ENCODE measurements at places on chromosomes 16 and 17.

- DNase-seq, result no peak
These were observed 12.4 kb downstream of the ZNF213 start for GRCh38 chr16:3147046-3147756.

DNA sequence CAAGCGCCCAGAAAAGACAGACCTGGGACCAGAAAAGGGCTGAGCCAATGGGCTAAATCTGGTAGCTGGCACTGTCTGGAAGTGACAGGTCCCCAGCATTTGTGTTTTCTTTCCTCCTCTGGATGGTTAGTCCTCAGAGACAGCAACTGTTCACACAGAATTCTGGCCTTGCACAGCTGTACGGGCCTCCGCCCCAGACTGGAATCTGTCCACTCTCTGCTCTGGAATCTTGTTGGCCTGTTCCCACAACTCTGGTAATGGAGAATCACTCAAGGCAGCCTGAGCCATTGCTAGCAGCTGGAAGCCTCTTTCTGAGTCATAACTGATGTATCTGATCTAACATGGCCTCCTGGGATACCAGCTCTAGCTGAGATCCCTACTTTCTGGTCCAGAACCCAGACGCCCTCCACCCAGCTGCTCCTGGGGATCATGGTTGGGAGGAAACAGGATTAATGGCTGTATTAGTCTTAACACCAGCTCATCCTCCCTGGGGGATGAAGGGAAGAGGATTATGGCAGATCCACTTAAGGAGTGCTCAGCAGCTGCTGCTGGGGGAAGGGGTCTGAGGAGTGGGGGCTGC is 9.1 kb downstream of the ZNF668 start:
- DNase-seq, result peak; percentile 64

DNA sequence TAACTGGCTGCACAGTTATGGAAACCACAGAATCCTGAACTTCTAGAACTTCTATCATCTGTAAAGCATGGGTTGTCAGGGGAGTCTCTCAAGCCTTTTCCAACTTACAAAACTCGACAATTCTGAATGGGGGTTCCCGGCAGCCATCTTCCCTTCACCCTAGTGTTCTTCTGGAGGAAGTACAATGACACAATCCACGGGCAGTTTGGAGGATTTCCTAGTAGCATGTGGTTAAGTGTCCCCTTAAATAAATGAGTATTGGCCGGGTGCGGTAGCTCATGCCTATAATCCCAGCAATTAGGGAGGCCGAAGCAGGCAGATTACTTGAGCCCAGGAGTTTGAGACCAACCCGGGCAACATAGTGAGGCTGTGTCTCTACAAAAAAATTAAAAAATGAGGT is 2.1 kb downstream of the SLC16A6 start:
- no peak for DNase-seq

DNA sequence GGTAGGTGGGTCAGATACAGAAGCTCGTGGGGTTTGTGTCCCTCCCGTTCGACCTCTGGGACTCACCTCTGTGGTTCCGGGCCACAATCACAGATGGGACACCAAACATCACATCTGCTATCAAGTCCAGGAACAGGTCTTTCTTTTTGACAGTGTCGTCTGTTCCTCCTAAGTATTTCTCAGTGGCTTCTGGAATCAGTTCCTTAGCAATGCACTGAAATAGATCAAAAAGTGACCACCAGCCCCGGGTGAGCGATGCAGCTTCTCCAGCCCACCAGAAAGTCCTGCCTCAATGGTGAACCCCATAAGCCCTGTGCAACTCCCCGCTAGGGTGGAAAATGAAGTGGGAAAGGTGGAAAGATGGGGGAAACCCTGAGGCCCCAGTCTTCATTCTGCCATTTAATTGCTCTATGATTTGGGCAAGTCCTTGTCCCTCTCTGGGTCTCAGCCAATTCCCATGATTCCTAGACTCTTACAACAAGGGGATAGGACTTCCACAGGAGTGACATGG is 22.4 kb downstream of the CES1 start:
- no peak for DNase-seq

DNA sequence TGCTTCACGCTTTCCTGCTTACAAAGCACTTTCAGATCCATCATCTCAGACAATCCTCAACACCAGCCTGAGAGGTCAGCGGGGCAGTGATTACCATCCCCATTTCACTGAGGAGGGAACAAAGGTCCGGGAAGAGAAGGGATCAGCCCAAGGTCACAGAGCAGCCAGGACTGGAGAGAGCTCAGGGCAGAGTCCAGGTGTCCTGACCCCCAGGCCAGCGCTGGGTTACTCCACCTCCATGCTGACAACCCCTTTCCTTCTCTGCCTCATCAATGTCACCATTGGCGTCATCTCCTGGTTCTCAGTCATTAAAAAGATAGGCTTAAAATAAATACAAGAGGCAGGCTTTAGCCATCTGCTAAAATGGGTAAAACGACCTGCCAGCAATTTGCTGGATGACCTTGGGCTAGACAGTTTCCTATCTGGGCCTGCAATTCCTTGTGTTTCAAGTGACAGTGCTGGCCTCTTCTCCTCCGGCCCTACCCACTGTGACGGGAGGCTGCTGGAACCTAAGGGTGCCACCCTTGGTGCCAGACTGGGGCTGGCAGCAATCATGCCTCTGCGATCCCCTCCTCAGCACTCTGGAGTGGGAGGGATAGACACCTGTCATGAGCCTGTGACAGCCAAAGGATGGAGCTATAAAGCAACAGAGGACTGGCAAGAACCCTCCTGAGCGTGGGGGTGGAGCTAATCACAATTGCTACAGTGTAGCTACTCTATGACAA is 79.5 kb upstream of the CCL1 start:
- DNase-seq, result no peak

GRCh38 chr16:60110531-60110930 is 1376.4 kb upstream of the GOT2 start:
- no peak for DNase-seq

DNA sequence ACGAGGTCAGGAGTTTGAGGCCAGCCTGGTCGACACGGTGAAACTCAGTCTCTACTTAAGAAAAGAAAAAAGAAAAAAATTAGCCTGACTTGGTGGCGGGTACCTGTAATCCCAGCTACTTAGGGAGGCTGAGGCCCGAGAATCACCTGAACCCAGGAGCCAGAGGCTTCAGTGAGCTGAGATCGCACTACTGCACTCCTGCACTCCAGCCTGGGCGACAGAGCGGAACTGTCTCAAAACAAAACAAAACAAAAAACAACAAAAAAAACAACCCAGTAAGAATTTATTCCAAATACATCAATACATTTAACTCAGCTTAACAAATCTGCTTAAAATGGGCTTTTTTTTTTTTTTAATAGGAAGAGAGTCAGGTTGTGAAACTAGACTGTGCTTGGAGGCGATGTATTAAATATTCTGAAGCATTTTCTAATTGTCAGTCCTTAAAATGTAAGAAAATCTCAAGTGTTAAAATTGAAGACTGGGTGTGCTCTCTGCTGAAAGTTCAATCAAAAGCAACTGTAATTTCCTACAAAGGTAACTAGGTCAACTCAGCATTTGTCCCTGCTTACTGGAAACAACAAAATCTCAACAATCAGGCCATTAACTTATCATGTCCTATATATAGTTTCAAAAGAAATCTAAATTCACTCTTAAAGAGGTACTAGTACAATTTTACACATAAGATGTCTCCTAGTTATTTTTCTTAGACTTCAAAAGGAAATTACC is 23.2 kb downstream of the KANSL1 start:
- no peak for DNase-seq

DNA sequence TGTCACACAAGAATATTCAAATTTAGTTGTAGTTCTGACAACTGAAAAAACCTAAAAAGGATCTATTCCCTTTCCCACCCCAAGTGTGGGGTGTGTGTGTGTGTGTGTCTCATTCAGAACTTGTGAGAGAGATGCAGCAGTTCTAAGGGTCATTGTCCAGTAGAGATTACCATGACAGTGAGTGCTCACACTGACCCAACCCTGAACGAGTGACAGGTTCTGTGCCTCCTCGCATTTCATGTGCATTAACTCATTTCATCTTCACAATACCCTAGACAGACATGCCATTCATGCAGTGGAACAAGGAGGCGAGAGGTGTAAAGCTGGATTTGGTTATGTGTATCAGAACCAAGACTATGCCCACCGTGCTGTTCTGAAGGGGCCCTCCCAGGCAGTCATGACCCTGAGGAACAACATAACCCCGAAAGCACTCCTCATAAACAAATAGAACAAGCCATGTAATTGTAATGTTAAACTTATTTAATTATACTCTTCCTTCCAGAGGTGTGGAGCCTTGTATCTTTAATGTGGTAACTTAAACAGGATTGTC is 102.1 kb downstream of the CLEC16A start:
- DNase-seq, result no peak

- DNase-seq, result peak; percentile 91
These were observed 42.4 kb upstream of the NF1 start for GRCh38 chr17:31052187-31052889.

GRCh38 chr17:64291268-64291851 is 28.3 kb upstream of the TEX2 start:
- no peak for DNase-seq

DNA sequence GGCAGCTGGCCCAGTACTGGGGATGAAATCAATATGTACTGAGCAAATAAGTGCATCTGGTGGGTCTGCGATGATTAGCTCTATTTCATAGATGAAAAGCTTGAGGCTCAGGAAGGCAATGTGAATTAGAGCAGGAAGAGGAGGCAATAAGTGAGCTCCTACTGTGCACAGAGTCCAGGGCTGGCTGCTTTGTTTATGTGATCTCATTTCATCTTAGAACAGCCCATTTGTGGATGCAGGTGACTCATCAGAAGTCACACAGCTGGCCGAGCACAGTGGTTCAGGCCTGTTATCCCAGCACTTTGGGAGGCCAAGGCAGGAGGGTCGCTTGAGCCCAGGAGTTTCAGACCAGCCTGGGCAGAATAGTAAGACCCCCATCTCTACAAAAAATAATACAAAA is 7.1 kb downstream of the TMEM114 start:
- DNase-seq, result no peak

GRCh38 chr16:31428279-31428597 is at the start of gene COX6A2:
Gene COX6A2, minus strand, starts transcription at chr16:31428360. Its CDS starts 35 bp downstream, at chr16:31428325.
- no peak for DNase-seq

DNA sequence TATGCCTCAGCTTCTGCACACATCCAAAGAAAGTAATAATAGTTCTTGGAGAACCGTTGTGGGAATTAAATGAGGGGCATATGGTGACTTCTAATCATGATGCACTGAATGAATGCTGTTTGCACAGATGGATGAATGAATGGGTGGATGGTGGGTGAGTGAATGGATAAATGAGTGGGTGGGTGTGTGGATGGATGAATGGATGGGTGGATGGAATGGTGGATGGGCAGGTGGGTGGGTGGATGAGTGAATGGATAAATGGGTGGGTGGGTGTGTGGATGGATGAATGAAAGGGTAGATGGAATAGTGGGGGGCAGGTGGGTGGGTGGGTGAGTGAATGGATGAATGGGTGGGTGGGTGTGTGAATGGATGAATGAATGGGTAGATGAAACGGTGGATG is 44.9 kb upstream of the FOXF1 start:
- DNase-seq, result no peak

DNA sequence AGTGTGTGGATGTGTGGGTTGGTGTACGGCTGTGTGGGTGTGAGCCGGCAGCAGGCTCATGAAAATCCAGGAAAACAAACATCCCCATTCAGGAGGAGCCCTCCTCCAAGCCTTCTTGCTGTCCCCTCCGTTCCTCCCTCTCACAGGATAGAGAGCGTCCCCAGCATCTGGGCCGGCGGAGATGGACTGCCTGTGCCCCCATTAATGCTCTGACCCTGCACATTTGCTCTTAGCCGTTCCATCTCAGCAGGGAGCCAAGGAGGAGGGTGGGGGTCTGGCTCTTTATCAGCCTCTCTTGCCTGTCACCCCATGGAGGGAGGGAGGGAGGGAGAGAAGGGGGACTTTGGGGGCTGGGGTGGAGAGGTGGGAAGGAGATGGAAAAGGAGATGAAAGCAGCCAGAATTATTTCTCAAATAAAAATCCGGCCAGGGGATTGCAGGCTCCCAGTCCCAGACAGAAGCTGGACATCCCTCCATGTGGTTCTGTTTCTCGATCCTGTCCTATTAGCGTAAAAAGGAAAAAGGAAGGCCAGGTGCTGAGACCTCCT is 240.0 kb upstream of the ZFHX3 start:
- DNase-seq, result no peak

GRCh38 chr17:32461498-32461852 is 17.2 kb downstream of the PSMD11 start:
- no peak for DNase-seq

- no peak for DNase-seq
These were observed 23.2 kb downstream of the COTL1 start for GRCh38 chr16:84594725-84595038.

GRCh38 chr16:80993307-80993706 is 13.4 kb downstream of the CMC2 start:
- DNase-seq, result peak; percentile 76

DNA sequence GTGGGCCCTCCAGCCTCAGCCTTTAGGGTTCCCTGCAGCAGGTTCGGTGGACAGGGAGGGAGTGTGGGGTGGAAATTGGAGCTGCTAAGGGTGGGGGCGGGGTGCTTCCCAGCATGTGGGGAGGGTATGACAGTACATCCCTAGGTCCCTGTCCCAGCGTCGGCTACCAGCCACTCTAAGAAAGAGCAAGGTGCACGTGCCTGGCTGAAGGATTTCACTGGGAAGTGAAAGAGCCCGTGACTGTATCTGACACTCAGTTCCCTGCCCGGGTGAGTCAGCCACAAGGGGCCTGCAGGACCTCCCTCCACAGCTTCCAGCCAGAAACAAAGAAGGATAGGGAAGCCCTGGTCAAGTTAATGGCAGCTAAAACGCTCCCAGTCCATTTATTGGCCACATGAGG is 4.1 kb downstream of the SNRNP25 start:
- DNase-seq, result no peak

Data from amniotic stem cell (primary cell).